ENCODE measurements at places on chromosomes 1 and 21.

DNA sequence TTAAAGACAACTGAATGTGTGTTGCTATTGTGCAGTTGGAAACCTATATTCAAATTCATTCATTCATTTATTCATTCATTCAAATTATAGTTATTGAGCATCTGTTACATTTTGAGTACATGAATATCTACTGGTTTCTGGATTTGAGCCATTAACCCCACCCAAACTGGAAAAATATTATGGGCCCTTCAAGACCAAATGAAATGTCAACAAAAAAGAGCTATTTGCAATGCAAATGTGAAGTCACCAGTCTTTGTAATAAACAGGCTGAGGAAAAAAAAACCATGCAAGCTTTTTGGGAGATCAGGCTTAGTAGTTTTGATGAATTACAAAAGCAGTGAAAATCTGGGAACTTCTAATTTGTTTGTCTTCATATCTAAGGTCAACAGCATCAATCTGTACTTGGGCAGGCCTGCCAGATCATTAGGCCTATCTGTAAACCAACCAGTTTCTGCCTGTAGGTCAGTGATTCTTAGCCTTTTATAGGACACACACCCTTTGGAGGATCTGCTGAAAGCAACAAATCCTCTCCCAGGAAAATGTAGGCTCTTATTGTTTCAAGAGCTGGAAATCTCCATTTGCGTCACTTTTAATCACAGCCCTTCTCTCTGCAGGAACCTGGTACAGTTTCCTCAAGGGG is 134.7 kb downstream of the FAM78B start:
- no peak for DNase-seq
- H3K4me3 ChIP-seq, result no peak overlapping the region
- no peak overlapping the region for H3K27ac ChIP-seq

DNA sequence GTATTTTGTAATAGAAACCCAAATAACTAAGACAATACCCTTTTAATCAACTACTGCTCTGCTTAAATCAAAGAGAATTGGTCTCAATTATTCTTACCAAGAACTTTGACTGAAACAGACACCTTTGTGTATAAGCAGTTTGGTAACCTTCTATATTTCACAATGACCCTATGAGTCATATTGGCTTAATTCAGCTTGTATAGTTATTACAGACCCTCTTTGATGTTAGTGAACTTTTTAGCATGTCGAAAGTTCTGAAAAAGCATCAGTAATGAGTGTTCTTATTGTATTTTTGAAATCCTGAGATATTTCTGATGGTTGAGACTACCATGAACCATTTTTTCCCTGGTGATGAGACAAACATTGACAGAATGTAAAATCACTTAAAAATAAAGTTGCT is 43.3 kb upstream of the RABGAP1L start:
- H3K27me3 ChIP-seq, result no peaks in the 10 kb centered on the region
- DNase-seq, result no peak
- H3K4me3 ChIP-seq, result no peak overlapping the region
- no peaks in the 10 kb centered on the region for H3K4me1 ChIP-seq
- no peak overlapping the region for H3K27ac ChIP-seq
- no peaks in the 10 kb centered on the region for H3K36me3 ChIP-seq

GRCh38 chr1:110702260-110702659 is 27.5 kb upstream of the KCNA3 start:
- no peak overlapping the region for H3K27ac ChIP-seq
- H3K4me3 ChIP-seq, result no peak overlapping the region
- no peak for DNase-seq
- H3K36me3 ChIP-seq, result no peaks in the 10 kb centered on the region
- H3K4me1 ChIP-seq, result no peaks in the 10 kb centered on the region
- no peaks in the 10 kb centered on the region for H3K27me3 ChIP-seq

GRCh38 chr1:213720032-213720431 is 267.7 kb upstream of the PROX1 start:
- no peaks in the 10 kb centered on the region for H3K4me1 ChIP-seq
- no peak overlapping the region for H3K27ac ChIP-seq
- no peaks in the 10 kb centered on the region for H3K36me3 ChIP-seq
- no peaks in the 10 kb centered on the region for H3K27me3 ChIP-seq
- H3K4me3 ChIP-seq, result no peak overlapping the region

- no peak for DNase-seq
- no peaks in the 10 kb centered on the region for H3K36me3 ChIP-seq
- H3K4me1 ChIP-seq, result no peaks in the 10 kb centered on the region
These were observed 142.6 kb upstream of the CTTNBP2NL start for GRCh38 chr1:112253366-112253765.

- no peaks in the 10 kb centered on the region for H3K36me3 ChIP-seq
- no peak overlapping the region for H3K27ac ChIP-seq
- DNase-seq, result no peak
- no peak overlapping the region for H3K4me3 ChIP-seq
- peaks cover 9% of the 10 kb centered on the region for H3K4me1 ChIP-seq
These were observed 22.9 kb upstream of the ARHGEF10L start for GRCh38 chr1:17516303-17517214.

GRCh38 chr1:19612530-19612929 is 31.6 kb upstream of the NBL1 start:
- H3K4me1 ChIP-seq, result peaks cover 22% of the 10 kb centered on the region
- H3K4me3 ChIP-seq, result no peak overlapping the region
- DNase-seq, result no peak
- H3K36me3 ChIP-seq, result no peaks in the 10 kb centered on the region
- no peak overlapping the region for H3K27ac ChIP-seq

- no peaks in the 10 kb centered on the region for H3K36me3 ChIP-seq
- no peaks in the 10 kb centered on the region for H3K4me1 ChIP-seq
- no peak for DNase-seq
- H3K27ac ChIP-seq, result no peak overlapping the region
These were observed 48.0 kb upstream of the WDR26 start for GRCh38 chr1:224482619-224483018.

GRCh38 chr1:198276241-198276640 is 119.4 kb downstream of the NEK7 start:
- H3K27me3 ChIP-seq, result no peaks in the 10 kb centered on the region
- peaks cover 8% of the 10 kb centered on the region for H3K4me1 ChIP-seq
- DNase-seq, result no peak
- H3K27ac ChIP-seq, result no peak overlapping the region

DNA sequence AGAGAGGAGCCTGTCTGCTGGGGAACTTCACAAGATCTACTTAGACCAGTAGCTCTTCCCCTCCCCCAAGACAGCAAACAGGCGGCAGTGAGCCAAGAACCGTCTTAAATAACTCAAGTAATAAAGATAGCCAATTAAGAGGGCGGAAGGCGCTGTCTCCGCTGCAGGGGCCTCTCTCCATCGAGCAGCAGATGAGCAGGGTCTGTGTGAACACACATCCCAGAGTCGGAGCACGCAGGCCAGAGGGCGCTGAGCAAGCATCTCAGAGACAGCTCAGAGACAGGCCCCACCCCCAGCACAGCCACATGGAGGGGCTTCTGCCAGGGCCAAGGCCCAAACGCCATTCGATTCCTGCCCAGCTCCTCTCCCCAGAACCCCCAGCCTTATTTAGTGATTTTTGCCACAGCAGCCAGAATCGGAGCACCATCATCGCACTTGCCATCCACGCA is 11.1 kb downstream of the IFFO2 start:
- no peak for DNase-seq
- no peaks in the 10 kb centered on the region for H3K36me3 ChIP-seq
- no peak overlapping the region for H3K4me3 ChIP-seq
- H3K27ac ChIP-seq, result no peak overlapping the region

GRCh38 chr1:243686159-243686558 is 163.9 kb downstream of the AKT3 start:
- H3K4me1 ChIP-seq, result no peaks in the 10 kb centered on the region
- no peaks in the 10 kb centered on the region for H3K36me3 ChIP-seq
- no peak overlapping the region for H3K4me3 ChIP-seq

DNA sequence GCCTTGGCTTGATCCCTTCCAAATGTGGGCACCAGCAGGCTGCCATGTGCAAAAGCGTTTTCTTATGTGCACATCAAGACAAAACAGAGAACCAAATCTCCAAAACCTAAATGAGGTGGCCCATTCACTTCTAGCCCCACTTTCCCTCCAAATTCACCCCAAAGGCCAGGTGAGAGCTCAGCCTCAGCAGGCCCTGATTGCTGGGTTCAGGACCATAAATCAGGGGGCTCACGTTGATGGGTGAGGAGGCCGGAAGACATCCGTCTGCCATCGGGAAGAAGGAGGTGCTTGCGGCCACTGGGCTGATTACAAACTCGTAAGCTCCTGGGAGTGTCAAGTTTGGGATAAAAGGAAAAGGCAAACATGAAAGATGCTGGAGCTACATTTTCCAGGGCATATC is 86.7 kb upstream of the CLDN14 start:
- H3K4me1 ChIP-seq, result no peaks in the 10 kb centered on the region
- DNase-seq, result no peak
- no peaks in the 10 kb centered on the region for H3K36me3 ChIP-seq
- no peak overlapping the region for H3K27ac ChIP-seq
- no peak overlapping the region for H3K4me3 ChIP-seq

GRCh38 chr21:32496568-32496967 is 84.1 kb downstream of the EVA1C start:
- no peak for DNase-seq
- no peaks in the 10 kb centered on the region for H3K36me3 ChIP-seq
- peaks cover 13% of the 10 kb centered on the region for H3K4me1 ChIP-seq

DNA sequence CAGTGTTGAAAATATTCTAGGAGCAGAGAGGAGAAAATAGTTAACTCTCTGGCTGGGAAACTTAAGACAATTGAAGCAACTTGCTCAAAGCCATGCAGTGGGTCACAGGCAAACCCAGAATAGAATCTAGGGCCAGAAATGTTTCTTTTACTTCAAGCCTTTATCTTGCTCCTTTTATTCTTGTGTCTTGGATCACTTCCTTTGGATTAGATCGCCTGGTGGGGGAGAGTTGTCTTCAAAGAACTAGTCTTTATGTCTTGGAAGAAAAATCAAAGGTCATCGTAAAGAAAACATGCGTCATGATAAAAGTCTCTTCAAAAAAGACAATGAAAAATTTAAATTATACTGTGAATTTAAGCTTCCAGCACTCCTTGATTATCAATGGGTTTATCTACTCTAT is 493.6 kb upstream of the USP24 start:
- no peak overlapping the region for H3K27ac ChIP-seq
- no peaks in the 10 kb centered on the region for H3K4me1 ChIP-seq
- H3K27me3 ChIP-seq, result no peaks in the 10 kb centered on the region
- DNase-seq, result no peak
- H3K4me3 ChIP-seq, result no peak overlapping the region
- H3K36me3 ChIP-seq, result no peaks in the 10 kb centered on the region

GRCh38 chr1:58652651-58653184 is 47.1 kb downstream of the MYSM1 start:
- peak; percentile 19 for DNase-seq
- H3K36me3 ChIP-seq, result no peaks in the 10 kb centered on the region
- H3K4me1 ChIP-seq, result peaks cover 7% of the 10 kb centered on the region

GRCh38 chr1:216898801-216899200 is 175.6 kb upstream of the ESRRG start:
- H3K27ac ChIP-seq, result no peak overlapping the region
- H3K27me3 ChIP-seq, result no peaks in the 10 kb centered on the region
- DNase-seq, result no peak
